Activated CD8-positive, alpha-beta T cell treated with anti-CD3 and anti-CD28 coated beads, Interleukin-2, amount 10 ng/mL, durations not matched to agents 7 days and 5 days (primary cell): ENCODE measurements at places on chromosomes 5 and 9. TPM values are rescaled to one million over a fixed set of nuclear protein-coding genes. Genes with fewer than 3 reads are reported as not detected.

TYRP1 gene
- total RNA-seq = not detected

DNA sequence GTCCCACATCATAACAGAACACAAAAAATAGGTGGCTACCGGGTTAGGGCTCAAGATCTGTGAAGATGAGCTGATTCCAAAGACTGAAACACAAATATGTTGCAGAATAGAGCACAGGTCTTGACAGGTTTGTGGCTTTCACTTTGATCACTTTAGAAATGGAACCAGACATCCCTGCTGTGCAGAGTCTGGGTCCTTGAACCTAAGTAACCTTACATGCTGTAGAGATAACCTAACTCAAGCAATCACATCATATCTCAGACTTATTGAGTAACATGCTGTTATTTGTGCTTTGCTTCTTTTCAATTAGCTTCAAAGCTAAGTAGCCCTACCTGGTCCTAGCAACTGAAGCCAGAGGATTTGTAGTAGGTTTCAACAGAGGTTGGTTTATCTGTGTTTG lies 24.3 kb downstream of the FBXW2 start:
- peaks cover 68% of the 10 kb centered on the region for H3K36me3 ChIP-seq
- H3K27me3 ChIP-seq = no peaks in the 10 kb centered on the region
- no peak for DNase-seq
- H3K27ac ChIP-seq = peak overlapping the region; percentile 53

IFNA13 gene
- not detected for total RNA-seq

GRCh38 chr9:6096821-6097220 lies 81.4 kb upstream of the RANBP6 start:
- no peak for DNase-seq
- no peaks in the 10 kb centered on the region for H3K36me3 ChIP-seq
- H3K4me3 ChIP-seq = no peak overlapping the region
- peaks cover 6% of the 10 kb centered on the region for H3K27me3 ChIP-seq

GRCh38 chr9:86925686-86926085 lies 21.6 kb downstream of the GAS1 start:
- peaks cover 8% of the 10 kb centered on the region for H3K27me3 ChIP-seq
- H3K4me1 ChIP-seq = no peaks in the 10 kb centered on the region
- no peak for DNase-seq
- no peak overlapping the region for H3K27ac ChIP-seq
- no peaks in the 10 kb centered on the region for H3K36me3 ChIP-seq

DNA sequence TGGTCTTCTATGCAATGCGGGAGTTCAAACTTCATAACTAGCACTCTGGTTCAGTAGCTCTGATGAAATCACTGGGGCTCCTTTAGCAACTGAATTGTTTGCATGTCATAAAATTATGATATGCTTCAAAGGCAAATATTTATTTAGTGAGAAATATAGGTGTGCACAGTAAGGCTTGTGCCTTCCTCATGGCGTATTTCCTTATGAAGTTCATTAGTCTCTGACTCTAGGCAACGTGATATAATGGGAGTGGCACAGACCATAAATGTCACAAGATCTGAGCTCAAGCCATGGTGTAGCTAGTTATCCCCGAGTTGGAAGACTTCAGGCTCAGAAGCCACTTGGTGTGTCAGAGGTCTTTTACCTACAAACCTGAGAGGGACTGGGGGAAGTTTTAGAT lies 35.5 kb downstream of the PIP5K1B start:
- H3K27me3 ChIP-seq = peaks cover 15% of the 10 kb centered on the region
- no peaks in the 10 kb centered on the region for H3K36me3 ChIP-seq
- H3K4me1 ChIP-seq = no peaks in the 10 kb centered on the region
- DNase-seq = no peak
- H3K4me3 ChIP-seq = no peak overlapping the region
- no peak overlapping the region for H3K27ac ChIP-seq

GRCh38 chr5:74576941-74577456 lies 63.5 kb downstream of the ENC1 start:
- H3K4me1 ChIP-seq = peaks cover 33% of the 10 kb centered on the region
- peaks cover 1% of the 10 kb centered on the region for H3K36me3 ChIP-seq
- H3K27me3 ChIP-seq = peaks cover 2% of the 10 kb centered on the region
- H3K27ac ChIP-seq = peak overlapping the region; percentile 83

DNA sequence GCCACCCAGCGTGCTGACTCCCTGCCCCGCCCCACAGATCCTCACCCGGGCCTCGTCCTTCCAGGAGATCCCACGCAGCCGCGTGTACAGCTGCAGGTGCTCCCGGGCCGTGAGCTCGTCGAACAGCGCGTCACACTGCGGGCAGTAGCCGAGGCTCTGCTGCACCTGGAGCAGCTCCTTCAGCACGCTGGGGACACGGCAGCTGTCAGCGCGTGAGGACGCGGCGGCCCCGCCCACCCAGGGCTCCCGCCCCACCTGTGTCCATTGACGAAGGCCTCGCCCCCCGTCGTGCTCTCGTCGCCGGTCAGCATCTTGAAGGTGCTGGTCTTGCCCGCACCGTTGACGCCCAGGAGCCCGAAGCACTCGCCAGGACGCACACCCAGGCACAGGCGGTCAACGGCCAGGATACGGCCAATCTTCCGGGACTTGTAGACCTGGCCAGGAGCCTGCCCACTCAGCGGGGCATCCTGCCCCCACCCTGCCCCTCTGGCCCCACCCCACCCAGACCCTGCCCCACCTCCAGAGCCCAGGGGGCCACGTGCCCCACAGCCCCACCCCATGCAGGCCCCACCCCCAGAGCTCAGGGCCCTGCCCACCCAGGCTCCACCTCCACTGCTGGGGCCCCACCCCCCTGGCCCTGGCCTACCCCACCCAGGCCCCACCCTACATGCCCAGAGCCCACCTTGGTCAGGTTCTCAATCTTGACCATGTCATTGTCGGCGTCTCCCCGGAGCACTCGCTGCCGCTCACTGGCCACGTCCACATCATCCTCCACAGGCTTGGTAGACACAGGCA lies 13.8 kb upstream of the CLIC3 start:
- no peaks in the 10 kb centered on the region for H3K27me3 ChIP-seq
- H3K27ac ChIP-seq = no peak overlapping the region
- peaks cover 12% of the 10 kb centered on the region for H3K36me3 ChIP-seq
- H3K4me3 ChIP-seq = no peak overlapping the region

- no peaks in the 10 kb centered on the region for H3K36me3 ChIP-seq
- H3K4me3 ChIP-seq = no peak overlapping the region
- H3K27me3 ChIP-seq = peaks cover 5% of the 10 kb centered on the region
- no peaks in the 10 kb centered on the region for H3K4me1 ChIP-seq
Measured at GRCh38 chr5:113235884-113236283, 198.9 kb downstream of the TSSK1B start.

PLPP7 gene
- total RNA-seq = 0.21 TPM

DNA sequence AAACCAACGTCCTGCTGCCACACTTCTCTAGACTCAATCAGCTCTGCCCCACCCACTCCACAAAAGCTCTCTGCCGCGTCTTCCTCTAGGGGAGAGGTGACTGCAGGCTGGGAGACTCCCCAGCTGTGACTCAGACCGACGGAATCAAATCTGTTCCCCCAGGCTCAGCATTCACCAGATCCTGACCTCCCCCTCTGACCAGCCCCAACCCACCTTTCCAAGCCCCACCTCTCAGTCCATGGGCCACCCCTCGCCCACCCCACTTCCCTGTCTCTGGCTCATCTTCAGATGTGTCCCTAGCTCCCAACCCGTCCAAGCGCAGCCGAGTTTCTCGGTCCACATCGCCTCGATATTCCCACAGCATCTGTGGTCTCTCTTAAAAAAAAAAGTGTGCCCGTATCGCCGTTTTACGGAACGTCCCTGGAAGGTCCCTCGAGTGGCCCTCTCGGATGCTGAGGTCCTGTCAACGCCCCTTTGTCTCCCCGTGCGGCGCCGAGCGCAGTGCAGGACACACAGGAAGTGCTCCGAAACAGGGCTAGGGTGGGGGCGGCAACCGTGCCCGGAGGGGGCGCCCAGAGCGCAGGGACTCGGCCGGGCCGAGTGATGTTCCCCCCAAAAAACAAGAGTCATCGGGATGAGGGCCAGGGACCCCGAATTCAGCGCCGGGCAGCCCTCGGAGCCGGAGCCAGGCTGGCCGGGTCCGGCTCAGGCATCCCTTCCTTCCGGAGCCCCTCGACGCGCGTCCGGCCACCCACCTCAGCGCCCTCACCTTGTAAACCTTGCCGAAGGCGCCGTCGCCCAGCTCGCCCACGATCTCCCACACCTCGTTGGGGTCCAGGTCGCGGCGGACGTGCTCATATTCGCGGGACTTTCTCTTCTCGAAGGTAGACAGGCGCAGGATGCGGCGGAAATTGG lies 649 bp downstream of the STK10 start:
- peak overlapping the region; percentile 96 for H3K27ac ChIP-seq
- H3K4me3 ChIP-seq = peak overlapping the region; percentile 100
- no peaks in the 10 kb centered on the region for H3K27me3 ChIP-seq
- H3K36me3 ChIP-seq = peaks cover 52% of the 10 kb centered on the region
- peaks cover 39% of the 10 kb centered on the region for H3K4me1 ChIP-seq
